ENCODE measurements at places on chromosomes 12 and 14.
A peak's percentile ranks its signal among the peaks of the same experiment; 100 is the strongest.

GRCh38 chr12:100591979-100592378 is 18.5 kb downstream of the GAS2L3 start:
- no peak for DNase-seq

DNA sequence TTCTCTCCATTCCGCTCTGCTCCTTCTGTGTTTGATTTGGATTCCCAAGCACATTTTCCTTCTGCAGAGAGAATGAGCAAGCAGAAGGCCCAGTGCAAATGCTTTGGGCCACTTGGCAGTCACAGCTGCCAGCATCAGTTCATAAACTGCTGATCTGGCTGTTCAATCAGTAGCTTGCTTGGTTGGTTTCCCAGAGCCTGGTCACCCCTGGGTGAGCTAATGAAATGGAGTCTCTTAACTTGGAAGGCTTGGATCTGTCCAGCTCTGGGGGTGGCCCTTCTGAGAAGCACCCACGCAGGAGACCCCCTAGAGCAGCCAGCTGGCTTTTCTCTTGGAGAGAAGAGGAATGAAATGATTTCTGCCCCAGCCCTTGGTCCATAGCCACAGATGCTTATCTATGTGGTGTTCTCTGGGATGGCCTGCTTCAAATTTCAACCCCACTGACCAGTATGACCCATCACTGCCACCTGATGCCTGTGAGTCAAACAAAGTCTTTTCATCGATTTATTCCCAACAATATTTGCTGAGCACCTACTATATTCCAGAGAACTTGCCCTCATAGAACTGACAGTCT is 30.3 kb downstream of the FAIM2 start:
- no peak for DNase-seq

DNA sequence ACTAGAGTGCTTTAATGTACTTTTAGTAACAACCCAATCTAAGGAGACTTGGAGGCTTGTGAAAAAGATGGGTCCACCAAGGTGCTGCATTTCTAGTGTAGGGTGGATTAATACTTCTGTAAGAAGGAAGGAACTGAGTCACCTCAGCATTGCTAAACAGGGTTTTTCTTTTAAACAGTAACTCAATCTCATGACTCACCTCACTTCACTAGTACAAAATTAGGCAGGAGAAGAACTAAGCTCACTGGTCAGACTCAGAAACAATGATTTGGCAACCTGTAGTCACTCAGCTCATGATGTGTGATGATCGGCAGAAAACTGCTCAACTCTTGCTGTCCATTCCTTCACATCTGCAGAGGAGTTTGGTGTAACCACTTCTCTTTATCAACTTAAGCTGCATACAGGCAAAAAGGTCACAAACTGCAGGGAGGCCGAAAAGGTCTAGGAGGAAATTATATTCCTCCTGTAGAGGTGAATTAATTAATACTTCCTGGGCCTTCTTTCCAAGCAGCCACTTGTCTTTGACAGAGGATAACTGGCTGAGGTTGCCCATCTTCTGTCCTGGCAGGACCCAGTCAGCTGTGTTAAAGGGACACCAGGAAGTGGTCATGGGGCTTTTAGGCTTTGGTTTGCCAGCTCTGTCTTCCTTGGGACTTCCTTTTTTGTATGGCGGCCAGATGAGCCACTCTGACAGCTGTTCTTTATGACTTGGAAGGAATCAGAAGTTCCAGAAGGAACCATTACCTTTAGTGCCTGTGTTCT is 466.9 kb downstream of the FUT8 start:
- DNase-seq = peak; percentile 26

GRCh38 chr12:120242971-120243699 is 22.4 kb downstream of the PXN start:
- DNase-seq = no peak

GRCh38 chr12:46660276-46660675 is 165.5 kb downstream of the SLC38A4 start:
- DNase-seq = no peak

GRCh38 chr14:20143911-20144310 is 5.3 kb downstream of the OR4N5 start:
- no peak for DNase-seq

DNA sequence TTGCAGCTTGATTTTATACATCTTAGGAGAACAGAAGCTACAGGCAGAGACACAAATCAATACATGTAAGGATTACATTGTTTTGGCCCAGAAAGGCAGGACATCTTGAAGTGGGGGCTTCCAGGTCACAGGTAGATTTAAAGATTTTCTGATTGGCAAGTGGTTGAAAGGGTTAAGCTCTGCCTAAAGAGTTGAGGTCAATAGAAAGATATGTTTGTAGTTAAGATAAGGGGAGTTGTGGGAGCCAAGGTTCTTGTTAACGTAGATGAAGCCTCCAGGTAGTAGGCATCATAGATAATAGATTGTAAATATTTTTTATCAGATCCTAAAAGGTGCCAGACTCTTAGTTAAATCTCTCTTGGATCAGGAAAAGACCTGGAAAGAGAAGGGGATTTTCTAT is 5.5 kb upstream of the DHRS2 start:
- no peak for DNase-seq

GRCh38 chr14:65062096-65063075 is 39.9 kb downstream of the MAX start:
- no peak for DNase-seq

- no peak for DNase-seq
Measured at GRCh38 chr14:80388980-80389711, 177.8 kb upstream of the DIO2 start.

GRCh38 chr12:4006743-4007142 is 133.5 kb upstream of the PARP11 start:
- DNase-seq = no peak

- no peak for DNase-seq
Measured at GRCh38 chr12:114201794-114202193, 204.2 kb downstream of the TBX5 start.

DNA sequence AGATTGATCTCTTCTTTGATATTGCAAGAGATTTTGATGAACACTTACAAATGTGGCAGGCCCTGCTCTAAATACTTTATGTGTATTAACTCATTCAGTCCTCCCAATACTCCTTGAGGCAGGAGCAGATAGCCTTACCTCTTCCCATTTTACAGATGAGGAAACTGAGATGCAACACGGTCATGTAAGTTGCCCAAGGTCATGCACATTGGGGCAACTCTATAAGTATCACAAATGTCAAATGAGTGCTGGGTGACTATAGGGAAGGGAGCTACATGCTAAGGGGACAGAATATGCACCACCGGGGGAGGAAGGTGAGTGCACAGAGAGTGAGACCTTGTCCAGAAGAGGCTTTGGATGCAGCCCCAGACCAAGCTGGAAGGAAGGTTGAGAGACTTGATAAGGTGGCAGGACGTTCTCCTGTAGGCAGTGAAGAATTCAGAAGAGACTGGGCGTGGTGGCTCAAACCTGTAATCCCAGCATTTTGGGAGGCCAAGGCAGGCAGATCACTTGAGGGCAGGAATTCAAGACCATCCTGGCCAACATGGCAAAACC is 132.3 kb upstream of the PWP1 start:
- DNase-seq = no peak

DNA sequence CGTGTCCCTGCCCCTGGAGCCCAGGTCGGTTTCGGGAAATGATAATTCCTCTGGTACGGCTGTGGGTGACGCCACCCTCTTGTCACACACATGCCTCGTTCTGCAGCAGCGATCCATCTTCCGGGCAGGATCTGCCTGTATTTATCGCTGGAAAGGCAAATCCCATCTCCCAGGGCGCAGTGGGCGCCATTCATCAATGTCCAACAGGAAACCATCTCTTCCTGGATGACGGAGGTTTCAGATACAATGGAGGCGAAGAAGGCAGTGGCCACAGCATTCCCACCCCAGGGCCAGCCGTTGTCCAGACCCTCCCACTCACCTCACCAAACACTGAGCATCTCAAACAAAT is 74.2 kb downstream of the NOC4L start:
- DNase-seq = no peak
